ENCODE measurements at places on chromosomes 5 and 9.

DNA sequence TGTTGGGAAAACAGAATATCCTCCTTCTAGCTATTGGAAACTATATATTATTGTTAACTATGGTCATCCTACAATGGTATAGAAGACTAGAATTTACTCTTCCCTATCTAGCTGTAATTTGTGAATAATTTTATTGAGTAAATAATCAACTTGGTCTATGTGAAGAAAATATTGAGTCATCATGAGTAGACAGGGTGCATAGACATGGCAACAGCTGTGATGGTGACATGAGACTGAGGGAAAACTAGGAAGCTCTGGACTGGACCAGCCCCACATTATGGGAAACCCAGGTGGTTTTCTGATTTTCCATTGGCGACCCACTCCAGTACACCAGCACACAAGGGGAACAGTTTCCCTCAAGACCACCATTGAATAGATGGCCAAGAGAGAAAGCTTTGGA, 95.0 kb downstream of the APBA1 start:
- no peak for DNase-seq

GRCh38 chr5:135466178-135467050, 14.3 kb upstream of the TIFAB start:
- peak; percentile 47 for DNase-seq

DNA sequence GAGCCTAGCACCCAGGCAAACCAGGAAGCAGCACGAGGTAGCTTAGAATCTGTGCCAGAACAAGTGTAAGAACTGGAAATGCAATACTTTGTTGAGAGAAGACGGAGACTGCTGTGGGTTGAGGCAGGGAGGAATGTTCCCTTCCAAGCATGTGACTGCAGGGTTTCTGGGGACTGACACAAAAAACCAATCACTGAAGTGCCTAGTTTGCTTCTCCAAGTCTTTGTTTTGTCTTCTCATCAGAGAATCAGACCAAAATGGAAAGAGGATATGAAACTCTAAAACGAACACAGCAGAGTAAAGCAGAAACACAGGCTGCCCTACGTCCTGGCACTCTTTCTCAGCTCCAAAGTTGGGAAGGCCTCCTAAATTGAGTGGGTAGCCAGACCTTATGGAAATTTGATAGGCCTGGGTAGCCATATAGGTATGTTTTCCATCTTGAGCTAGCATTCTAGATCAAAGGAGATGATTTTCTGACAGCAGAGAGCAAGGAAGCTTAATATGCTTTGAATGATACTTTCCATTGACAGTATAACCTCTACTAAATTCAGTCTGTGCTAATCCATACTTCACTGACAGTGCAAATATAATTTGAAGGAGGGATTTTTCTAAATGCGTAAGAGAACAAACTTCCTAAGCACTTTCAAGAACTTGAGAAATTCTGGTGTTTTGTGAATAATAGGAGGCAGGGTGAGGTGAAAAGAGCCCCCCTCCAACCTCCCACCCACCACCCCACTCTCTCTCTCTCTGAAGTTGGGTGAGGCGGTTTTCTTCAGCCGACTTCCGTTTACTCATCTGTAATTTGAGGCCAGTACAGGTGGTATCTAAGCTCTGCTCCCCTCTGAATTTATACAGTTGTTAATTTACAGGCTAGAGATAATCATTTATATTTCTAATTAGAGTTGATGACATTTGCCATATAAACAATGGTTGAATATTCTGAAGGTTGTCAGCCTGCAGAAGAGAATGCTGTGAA, 5.5 kb downstream of the ADRB2 start:
- DNase-seq, result no peak

DNA sequence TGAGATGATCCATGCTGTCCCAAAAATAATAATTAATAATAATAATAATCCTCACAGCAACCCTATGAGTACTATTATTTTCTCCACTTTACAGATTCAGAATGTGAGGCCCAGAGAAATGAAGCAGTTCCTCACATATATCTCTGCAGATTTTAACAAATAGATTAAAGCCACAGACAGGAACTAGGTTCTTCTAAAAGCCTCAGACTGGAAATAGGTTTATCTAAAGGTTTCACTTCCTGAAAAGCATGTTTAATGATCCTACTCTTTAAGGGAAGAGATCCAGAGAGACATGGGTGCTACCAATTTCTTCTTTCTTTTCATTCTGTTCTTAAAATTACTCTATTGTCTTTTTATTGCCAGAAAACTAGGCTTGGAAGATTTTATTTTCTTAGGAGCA, 1079.4 kb upstream of the COX7C start:
- no peak for DNase-seq

- DNase-seq, result no peak
Observed at GRCh38 chr9:13163946-13164345, 115.5 kb downstream of the MPDZ start.

- no peak for DNase-seq
Observed at GRCh38 chr5:40796487-40796889, 1.7 kb downstream of the PRKAA1 start.

Data from stimulated activated CD8-positive, alpha-beta memory T cell treated with anti-CD3 and anti-CD28 coated beads, Interleukin-4, amount 100 ng/mL, for 1 hour (primary cell).